ENCODE measurements at places on chromosomes 5 and 9.

- DNase-seq: no peak
Observed at GRCh38 chr9:28212979-28213378, 639.7 kb upstream of the C9orf72 start.

- no peak for DNase-seq
Observed at GRCh38 chr5:132961887-132962286, 1.5 kb downstream of the AFF4 start.

DNA sequence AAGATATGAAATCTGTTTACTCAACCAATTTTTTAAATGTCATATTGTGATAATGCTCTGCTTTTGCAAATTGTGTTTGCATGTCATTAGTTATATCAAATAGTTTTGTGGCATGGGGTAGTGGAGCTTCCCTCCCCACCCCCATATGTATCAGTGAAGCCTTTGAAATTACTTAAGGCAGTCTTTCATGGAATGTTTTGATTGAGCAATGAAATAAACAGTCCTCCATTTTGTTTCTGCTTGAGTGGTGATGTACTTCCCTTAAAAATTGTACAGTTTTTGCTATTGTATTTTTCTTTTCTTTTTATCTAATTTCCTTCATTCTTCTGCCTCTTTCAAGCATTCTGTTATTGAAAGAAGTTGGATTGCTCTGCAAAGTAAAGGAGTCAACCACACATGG is 3.5 kb downstream of the SOWAHA start:
- DNase-seq: no peak

- DNase-seq: no peak
Observed at GRCh38 chr9:123364241-123364824, 8.3 kb downstream of the CRB2 start.

DNA sequence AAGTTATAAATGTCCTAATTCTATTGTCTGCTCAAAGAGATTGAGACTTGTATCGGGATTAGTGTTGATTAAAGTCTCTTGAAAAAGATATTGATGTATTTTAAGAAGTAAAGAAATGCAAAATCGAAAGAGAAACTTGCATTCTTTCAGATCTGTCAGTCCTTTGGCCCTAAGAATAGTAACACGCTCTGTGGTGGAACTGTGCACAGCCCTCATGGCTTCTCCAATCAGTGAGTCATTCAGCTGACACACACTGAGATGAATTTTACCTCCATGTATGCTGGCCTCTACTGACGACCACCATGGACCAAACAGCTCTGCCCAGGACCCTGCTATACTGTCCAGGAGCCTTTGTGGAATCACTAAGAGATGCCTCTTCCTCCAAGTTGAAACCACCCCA is 232.4 kb downstream of the ESM1 start:
- no peak for DNase-seq

GRCh38 chr5:144433893-144434292 is 263.2 kb downstream of the KCTD16 start:
- no peak for DNase-seq

GRCh38 chr9:102405218-102405867 is 589.8 kb upstream of the CYLC2 start:
- DNase-seq: no peak

- DNase-seq: no peak
Observed at GRCh38 chr9:21710548-21711191, 91.8 kb upstream of the MTAP start.

- no peak for DNase-seq
Observed at GRCh38 chr5:127697894-127698600, 5.1 kb upstream of the CCDC192 start.

DNA sequence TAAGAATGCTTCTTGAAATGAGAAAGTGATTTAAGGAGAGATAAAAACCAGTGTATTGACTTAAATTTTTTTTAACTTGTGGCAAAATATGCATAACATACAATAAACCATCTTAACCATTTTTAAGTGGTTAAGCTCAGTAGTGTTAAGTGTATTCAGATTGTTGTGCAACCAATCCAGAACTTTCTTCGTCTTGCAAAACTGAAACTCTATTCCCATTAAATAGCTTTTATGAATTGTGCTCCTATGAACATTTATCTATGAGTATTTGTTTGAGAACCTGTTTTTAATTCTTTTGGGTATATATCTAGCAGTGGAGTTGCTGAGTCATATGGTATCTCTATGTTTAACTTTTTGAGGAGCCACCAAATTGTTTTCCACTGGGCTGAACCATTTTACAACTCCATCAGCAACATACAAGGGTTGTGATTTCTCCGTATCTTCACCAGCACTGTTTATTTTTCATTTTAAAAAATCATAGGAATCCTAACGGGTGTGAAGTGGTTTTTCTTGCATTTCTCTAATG is 76.6 kb upstream of the ACTBL2 start:
- no peak for DNase-seq

DNA sequence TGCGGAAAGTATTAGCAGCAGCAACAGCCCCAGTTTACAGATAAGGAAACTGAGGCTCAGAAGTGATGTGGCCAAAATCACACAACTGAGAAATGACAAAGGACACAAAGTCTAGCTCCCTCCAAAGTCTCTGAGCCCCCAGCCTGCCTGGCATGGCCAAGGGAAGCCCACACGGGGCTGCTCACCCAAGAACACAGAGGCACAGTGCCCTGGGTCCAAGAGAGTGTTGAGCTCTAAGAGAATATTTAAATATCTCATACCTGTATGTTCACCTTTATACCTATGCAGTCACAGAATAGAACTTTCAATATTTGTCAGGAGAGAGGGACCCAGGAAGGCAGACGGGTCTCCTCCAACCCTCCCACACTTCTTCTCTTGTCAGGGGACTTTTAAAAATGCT is 16.6 kb downstream of the VAV2 start:
- DNase-seq: no peak

- no peak for DNase-seq
Observed at GRCh38 chr9:34037626-34038025, 11.1 kb downstream of the UBAP2 start.

DNA sequence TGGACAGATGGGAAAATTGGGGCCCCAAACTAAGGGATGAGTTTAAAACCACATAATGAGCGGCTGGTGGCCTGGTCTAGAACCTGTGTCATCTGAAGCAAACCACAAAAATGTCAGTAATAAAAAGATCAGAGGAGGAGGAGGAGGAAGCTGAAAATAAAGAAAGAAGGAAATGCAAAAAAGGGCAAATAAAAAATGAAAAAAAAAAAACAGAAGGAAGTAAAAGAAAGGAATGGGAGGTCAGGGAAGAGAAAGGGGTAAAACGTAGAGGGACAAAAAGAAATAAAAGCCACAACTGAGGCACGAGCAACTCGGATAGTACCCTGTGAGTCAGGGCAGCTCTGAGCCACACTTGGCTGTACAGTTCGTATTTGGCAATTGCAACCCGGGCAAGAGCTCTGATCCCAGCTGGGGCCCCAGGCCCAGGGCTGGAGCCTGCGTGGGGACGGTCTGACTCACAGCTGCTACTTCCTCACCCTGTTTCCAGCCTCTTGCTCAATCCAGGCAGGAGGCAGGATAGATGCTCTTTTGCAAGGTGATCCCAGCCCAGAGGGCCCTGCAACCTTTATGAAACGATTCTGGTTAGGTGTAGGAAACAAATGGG is 137.9 kb upstream of the TRIM32 start:
- DNase-seq: no peak

DNA sequence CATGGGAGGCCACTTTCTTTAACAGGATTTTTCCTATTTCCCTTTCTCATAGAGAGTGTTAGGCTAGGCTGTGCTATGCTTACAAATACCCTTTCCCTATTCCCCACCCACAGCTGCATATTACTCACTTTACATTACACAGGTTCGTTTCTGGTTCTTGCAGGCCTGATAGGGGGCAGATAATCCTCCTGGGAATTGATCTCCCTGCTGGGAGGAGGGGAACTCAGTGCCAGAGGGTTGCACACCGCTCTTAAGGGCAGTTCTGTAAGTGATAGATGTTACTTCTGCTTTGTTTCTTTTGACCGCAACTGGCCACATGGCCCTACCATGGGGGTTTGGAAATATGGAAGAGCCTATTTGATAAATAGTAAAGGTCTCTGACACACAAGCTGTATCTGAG is 54.0 kb upstream of the NTRK2 start:
- DNase-seq: no peak

DNA sequence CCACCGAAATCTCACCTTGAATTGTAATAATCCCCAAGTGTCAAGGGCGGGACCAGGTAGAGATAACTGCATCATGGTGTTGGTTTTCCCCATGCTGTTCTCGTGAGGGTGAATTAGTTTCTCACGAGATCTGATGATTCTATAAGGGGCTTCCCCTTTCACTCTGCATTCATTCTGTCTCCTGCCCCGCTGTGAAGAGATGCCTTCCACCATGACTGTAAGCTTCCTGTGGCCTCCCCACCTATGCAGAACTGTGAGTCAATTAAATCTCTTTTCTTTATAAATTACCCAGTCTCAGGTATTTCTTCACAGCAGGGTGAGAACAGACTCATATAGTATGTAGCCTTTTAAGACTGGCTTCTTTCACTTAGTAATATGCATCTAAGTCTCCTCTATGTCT is 128.1 kb upstream of the NR5A1 start:
- no peak for DNase-seq

- no peak for DNase-seq
Observed at GRCh38 chr9:136361754-136362449, 1.6 kb downstream of the DNLZ start.

All from iPS DF 19.7 (cell line).